NCI-H146 (cell line): ENCODE measurements at places on chromosomes 12 and 14.

GRCh38 chr14:76550534-76550933 lies 174.6 kb downstream of the ESRRB start:
- no peak for DNase-seq

DNA sequence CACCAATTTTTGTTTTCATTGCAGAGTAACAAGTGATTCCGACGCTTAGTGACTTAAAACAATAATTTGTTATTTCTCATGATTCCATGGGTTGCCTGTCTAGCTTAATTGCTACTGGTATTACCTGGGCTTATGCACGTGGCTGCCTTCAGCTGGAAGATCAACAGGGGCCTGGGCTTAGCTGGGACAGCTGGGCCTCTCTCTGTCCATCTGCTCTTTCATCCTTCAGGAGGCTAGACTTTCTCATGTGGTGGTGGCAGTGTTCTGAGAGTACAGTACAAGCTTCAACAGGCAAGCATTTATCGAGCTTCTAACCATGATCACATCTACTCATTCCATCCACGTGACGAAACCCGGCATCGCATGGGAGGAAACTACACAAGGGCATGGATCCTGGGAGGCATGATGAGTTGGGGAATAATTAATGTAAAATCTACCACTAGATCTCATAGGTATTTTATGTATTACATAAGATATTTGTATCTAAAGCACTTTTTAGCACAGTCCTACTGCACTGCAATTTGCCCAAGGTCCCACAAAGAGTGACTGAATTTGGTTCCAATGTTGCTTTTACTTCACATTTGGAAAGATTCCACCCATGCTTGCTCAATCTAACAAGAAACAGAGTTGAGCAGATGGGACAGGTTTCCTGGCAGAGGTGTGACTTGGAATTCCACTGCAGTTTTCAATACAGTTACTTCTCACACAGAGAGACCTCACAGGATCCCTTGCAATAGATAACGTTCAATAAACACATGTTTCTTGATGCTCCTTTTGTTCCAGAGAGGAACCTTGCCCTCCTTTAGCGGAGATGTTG lies 153.1 kb upstream of the FRMD6 start:
- DNase-seq: no peak

GRCh38 chr14:64196814-64197411 lies 97.3 kb downstream of the ESR2 start:
- peak; percentile 73 for DNase-seq

DNA sequence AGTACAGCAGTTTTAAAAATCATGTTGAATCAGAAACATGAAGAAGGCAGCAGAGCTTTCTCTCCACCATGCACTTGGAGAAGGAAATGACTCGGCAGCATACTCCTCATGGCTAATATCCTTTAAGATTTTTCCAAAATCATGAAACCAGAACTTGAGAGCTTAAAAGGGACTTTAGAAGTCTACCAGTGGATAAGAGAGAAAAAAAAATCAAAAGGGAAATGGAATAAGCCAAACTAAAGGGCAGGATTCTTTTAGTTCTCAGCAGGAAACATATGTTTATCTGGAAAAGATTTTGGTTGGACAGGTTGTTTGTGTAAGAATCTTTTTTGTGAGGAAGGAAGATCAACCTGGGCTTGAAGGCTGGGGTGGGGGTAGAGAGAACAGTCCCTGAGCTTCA lies 111.8 kb downstream of the PRKCH start:
- DNase-seq: peak; percentile 7

GRCh38 chr12:123164710-123165261 lies 13.9 kb upstream of the PITPNM2 start:
- no peak for DNase-seq

DNA sequence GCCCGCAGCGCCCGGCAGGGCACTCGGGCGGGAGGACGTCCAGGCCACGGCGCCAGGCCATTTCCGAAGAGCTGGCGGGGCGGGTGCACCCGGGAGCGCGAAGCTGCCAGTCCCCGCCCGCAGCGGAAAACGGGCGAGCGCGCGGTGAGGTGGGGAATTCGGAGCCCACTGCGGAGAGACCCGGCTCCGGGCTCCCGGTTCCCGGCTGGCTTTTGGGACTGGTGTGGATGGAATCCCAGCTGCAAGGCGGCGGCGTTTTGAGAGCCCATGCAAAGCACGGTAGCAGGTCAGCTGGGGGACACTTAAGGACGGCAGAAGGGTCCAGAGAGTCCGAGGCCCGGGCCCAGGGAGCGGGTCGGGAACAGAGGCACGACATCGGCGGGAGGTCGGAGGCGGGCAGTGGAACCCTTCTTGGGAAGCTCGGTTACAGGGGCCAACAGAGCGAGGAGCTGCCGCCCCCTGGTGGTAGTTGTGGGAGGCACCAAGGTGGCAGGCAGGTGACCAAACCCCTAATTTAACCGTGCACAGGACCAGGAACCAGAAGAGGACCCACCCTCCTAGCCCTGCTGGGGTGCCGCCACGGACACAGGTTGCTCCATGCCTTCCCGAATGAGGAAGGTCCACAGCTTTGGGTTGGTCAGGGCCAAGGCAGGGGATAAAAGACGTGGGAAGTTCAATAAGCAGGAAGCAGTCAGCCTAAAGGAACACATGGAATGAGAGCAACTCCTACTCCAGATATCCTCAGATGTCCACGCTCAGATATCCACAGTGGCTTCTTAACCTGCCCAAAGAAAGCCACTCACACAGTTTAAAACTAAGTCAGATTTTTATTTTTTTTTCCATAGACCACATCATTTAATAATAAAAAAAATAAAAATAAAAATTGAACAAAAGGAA lies 685 bp upstream of the CDH24 start:
- DNase-seq: no peak

DNA sequence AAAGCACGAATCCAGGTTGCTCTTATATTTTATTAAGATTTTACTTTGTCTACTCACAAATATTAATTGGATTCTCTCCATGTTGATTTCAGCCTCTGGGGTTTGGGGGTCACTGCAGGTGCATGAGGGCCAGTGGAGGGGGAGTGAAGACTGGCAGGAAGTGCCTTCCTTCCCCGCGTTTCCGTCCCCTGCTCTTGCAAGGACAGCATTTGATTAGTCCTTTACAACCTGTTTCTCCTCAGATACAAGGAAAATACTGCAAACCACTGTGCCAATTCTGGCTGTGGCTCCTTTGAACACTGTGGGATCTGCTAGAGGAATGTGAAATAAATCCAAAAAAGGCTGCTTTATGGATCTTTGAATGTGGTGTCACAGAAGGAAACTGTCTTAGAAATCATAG lies 291.8 kb downstream of the ETNK1 start:
- DNase-seq: no peak

GRCh38 chr14:99930420-99931274 lies 134.6 kb upstream of the EVL start:
- DNase-seq: no peak

DNA sequence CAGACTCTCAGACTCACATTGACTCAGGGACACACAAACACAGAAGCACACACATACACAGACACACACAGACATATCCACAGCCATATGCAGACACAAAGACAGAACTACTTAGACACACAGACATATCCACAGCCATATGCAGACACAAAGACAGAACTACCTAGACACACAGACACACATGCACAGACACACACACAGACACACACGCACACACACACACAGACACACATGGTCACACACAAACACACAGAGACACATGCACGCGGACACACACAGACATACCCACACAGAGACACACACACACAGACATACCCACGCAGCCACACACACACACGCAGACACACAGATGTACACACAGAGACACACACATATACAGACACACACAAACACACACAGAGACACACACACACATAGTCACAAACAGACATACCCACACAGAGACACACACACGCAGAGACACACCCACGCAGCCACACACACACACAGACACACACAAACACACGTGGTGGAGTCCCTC lies 25.7 kb downstream of the SERPINA1 start:
- no peak for DNase-seq

- no peak for DNase-seq
Observed at GRCh38 chr14:52879958-52880357, 70.9 kb downstream of the FERMT2 start.

DNA sequence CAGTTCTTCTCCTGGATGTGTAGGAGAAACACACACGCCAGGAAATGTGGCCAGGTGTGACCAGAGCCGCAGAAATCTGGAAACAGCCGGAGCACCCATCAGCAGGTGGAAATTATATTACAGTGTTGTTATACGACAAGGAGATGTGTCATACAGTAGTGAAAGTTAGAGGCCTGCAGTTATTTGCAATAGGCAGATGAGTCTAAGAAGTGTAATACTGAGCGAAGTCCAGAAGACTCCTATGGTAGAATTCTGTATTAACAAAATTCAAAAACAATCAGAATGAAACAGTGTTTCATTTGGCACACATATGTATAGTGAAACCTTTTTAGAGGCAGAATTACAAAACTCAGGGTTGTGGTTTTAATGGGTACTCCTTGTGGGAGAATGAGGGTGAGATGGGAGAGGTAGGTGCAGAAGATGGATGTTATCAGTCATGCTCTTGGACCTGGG lies 39.3 kb upstream of the AMN start:
- DNase-seq: no peak

DNA sequence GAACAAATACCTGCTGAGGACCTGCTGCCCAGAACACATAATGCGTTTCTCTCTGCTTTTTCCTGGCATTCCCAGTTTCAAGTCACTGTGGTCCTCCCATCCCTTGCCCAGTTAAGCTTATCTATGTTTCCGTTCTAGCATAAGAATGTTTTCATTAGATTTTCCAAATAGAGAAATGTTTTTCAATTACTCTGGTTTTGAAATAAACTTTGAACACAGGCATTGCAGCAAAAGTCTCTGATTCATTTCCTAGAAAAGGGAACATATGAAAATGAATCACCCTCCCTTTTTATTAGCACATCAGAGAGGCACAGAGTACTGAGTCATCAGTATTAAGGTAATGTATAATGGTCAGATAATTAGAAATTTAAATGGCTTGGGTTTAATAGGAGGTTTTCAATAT lies 201.1 kb upstream of the TMEM260 start:
- DNase-seq: no peak

DNA sequence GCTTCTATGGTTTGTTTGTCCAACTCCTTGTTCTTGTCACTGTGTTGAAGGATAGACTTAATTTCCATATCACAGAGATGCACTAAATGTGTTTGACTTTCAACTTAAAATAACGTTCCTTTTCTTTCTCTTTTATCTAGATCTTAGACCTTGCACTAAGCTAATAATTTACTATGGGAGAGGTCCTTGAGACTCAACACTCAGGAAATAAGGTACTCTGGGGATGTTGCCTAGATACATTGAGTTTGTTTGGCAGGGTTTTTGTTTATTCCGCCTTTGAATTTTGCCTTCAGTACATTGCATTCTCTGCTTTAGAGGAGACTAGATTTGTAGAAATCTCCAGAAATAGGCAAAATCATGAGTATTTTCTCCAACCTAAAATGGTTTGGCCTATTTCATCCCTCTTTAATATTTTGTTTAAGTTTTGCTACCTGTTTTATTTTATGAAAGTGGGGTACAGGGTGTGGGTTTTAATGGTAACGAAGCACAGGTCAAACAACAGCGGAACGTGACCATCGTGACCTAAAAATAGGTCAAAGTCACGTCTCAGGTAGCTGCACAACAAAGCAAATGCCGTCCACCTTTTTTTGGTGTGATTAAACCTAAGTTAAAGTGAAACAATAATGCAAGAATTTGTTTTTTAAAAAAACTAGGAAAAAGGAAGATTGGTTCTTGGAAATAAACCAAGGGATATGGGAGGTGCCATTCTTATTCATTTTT lies 115.3 kb upstream of the CPSF6 start:
- DNase-seq: no peak

DNA sequence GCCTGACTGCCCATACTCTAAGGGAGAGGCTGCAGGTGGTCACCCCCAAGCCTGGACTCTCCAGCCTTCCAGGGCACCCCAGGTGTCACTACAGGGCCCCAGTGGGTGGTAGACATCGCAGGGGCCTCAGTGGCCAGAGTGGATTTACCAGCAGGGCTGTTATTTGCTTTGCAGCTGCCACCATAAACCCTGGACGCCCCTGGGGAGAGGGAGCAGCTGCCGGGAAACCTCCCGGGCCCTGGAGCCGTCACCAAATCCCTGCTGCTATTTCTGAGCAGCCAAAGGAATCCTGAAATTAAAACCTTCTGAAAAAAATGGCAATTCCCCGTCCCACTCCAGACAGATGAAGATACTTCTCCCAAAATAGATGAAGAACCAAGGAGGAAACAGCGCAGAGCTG lies 13.9 kb downstream of the TMEM119 start:
- DNase-seq: peak; percentile 87

DNA sequence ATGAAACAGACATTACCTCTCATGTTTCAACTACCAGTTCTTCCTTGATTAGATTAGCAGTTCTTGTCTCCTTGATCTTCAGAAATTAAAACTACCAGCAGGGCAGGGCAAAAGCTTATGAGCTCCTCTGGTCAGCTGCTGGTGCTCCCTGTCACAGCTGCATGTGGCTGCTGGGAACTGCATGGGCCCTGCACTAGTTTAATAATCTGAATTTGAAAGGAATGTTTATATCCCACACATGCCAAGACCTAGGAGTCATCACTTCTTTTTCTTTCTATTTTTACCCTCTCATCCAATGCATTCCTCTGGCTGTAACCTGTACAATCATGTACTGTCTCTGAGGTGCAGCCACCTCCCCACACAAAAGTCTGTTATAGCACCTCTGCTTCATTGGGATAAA lies 73.9 kb downstream of the ARMH4 start:
- no peak for DNase-seq

- no peak for DNase-seq
Observed at GRCh38 chr12:109872-110271, 43.3 kb downstream of the IQSEC3 start.

DNA sequence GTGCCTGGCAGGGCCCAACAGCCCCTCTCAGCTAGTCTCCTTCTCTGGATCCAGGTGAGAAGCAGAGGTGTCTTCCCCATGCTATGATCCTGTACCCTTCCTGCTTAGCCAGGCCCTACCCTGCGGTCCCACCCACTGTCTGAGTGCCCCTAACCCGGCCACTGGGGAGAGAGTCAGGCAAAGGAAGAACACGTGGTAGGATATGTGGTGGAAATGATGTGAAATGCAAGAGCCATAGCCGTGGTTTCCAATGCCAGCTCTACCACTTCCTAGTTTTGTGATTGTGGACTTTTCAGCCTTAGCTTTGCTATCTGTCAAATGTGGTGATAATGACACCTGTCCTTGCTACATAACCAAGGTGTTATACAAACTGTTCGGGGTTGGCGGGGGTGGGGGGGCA lies 15.8 kb downstream of the KRT2 start:
- no peak for DNase-seq
